ENCODE measurements at places on chromosomes 4 and X.

GRCh38 chrX:9518051-9518450 lies 53.2 kb downstream of the TBL1X start:
- no peak for DNase-seq

DNA sequence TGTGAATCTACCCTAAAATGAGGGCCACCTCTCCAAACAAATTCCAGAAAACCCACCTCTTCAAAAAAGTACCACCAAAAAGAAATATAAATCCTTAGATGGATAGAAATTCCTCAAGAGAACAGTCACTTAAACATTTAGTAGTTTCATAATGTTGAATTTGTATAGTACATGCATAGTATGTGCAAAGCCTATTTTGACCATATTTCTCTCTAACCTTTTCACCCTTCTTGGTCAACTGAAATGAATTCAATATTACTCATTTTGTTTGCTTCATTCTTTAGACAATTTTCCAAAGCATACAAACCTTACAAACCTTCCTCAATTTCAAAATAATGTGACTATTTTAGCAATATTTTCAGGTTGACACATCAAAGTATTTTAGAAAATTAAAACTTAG lies 4.1 kb downstream of the RHOXF1 start:
- DNase-seq: no peak

DNA sequence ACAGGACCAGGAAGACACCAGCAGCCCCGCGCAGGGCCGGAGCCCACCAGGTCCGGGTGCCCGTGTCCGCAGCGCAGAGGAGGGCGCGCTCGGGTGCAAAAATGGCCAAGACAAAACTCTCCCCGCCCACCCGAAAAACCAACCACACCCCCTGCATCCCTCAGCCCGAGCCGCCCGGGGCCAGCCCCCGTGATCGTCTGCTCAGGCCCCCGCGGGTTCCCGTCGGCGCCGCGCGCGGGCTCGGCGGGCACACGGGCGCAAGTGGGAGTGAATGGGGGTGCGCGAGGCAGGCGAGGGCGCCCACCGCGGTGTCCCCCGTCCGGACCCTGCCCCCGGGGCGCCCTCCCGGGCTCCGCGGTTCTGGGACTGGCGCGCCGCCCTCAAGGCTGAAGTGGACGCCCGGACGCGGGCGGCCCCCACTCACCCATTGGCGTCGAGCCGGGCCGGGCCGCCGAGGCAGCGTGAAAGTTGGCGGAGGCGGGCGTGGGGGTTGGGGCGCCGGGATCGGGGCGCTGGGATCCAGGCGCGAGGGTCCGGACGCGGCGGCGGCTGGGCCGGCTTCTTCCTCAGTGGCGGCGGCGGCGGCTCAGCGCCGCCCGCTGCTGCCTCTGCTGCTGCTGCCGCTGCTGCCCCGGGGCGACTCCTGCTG lies 393 bp downstream of the SH3KBP1 start:
- DNase-seq: no peak

DNA sequence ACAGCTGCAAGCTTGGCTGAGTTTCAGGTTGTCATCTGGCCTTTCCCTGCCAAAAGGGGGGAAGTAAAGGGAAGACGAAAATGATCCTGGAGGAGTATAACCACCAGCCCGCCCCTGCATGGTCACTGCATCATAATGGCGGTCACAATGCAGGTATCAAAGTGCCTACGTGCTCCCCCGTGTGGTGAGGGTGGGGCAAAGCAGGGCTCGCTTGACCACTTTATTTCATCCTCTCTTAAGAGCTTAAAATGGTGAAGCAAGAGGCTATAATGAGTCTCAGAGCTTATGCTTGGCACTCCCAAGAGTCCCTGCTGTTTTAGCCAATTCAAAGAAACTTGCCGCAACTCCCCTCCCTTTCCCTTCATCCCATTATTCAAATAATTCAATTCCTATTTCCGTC lies 105.6 kb downstream of the APOOL start:
- no peak for DNase-seq

GRCh38 chr4:70313736-70314135 lies 21.0 kb upstream of the CABS1 start:
- no peak for DNase-seq
